Activated CD8-positive, alpha-beta memory T cell treated with anti-CD3 and anti-CD28 coated beads, Interleukin-2, amount 10 ng/mL, durations not matched to agents 7 days and 5 days (primary cell): ENCODE measurements at places on chromosomes 5 and 9.

GRCh38 chr5:76445063-76445462 lies 42.0 kb downstream of the IQGAP2 start:
- H3K4me3 ChIP-seq, result no peak overlapping the region
- DNase-seq, result no peak
- H3K27ac ChIP-seq, result no peak overlapping the region
- peaks cover 16% of the 10 kb centered on the region for H3K4me1 ChIP-seq
- H3K36me3 ChIP-seq, result peaks cover 40% of the 10 kb centered on the region
- H3K27me3 ChIP-seq, result no peaks in the 10 kb centered on the region

DNA sequence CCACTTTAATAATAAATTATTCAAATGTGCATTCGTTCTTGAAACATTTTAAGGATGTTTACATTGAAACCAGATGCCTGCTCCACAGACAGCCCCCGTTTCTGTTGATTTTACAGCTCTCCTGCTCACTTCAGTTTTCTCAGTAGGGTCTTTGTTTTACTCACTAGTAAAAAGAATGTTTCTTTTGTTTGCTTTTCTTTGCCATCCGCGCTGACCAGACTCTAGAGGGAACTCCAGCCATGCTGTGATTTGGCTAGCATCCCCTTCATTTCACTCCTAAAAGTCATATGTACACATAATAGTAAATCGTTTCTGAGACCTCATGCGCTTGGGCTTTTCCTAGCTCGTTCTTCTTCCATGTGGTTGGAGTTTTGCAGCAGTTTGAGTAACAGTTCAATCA lies 28.7 kb upstream of the PALM2AKAP2 start:
- H3K27me3 ChIP-seq, result no peaks in the 10 kb centered on the region
- no peak overlapping the region for H3K27ac ChIP-seq
- DNase-seq, result no peak

DNA sequence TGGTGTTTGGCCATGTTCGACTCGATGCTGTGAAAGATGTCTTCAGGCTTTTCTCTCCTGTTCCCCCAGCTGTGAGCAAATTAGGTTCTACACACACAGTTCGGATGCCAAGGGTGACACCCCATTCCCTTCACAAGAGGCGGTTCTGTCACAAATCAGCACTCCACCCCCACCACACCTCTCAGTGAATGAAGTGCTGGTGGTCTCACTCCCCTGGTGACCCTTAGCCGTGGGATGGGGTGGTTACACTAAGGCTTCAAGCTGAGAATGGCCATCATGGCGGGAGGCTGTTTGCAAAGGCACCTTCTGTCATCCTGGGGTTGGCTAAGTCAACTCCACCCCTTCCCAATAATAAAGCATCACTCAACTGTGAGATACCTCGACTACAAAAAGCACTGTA lies 26.4 kb downstream of the AMBP start:
- no peaks in the 10 kb centered on the region for H3K27me3 ChIP-seq
- no peaks in the 10 kb centered on the region for H3K4me1 ChIP-seq
- no peaks in the 10 kb centered on the region for H3K36me3 ChIP-seq
- no peak overlapping the region for H3K4me3 ChIP-seq
- H3K27ac ChIP-seq, result no peak overlapping the region

DNA sequence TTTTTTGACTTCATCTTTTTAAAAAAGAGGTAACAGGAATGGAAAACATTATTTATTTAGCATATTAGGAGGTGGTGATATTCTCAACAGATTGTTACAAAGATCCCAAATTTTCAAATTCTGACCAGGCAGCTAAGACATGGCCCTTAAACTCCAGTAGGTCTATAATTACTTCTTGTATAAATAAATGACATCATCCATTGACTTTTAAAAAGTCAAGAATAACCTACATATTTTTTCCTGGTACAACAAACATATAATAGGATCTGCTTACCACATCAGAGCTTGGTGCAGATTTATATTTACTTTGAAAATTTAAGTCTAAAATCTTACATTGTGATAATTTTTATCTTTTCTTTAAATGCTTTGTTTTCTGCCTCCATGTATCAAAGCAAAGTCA lies 92.2 kb upstream of the TRPM3 start:
- no peaks in the 10 kb centered on the region for H3K36me3 ChIP-seq
- H3K27me3 ChIP-seq, result no peaks in the 10 kb centered on the region
- DNase-seq, result no peak
- H3K27ac ChIP-seq, result no peak overlapping the region

DNA sequence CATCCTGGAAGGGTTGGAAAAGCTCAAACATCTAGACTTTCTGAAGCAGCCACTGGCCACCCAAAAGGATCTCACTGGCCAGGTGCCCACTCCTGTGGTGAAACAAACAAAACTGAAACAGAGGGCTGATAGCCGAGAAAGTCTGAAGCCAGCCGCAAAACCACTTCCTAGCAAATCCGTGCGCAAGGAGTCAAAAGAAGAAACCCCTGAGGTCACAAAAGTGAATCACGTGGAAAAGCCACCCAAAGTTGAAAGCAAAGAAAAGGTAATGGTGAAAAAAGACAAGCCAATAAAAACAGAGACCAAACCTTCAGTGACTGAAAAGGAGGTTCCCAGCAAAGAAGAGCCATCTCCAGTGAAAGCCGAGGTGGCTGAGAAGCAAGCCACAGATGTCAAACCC lies 87.6 kb downstream of the MAP1B start:
- peaks cover 98% of the 10 kb centered on the region for H3K27me3 ChIP-seq
- peak overlapping the region; percentile 24 for H3K27ac ChIP-seq
- H3K4me3 ChIP-seq, result no peak overlapping the region
- peaks cover 10% of the 10 kb centered on the region for H3K36me3 ChIP-seq

- no peak overlapping the region for H3K27ac ChIP-seq
- DNase-seq, result no peak
- no peaks in the 10 kb centered on the region for H3K36me3 ChIP-seq
- H3K4me1 ChIP-seq, result no peaks in the 10 kb centered on the region
- no peak overlapping the region for H3K4me3 ChIP-seq
These were observed 575.2 kb downstream of the ISL1 start for GRCh38 chr5:51958473-51958872.

DNA sequence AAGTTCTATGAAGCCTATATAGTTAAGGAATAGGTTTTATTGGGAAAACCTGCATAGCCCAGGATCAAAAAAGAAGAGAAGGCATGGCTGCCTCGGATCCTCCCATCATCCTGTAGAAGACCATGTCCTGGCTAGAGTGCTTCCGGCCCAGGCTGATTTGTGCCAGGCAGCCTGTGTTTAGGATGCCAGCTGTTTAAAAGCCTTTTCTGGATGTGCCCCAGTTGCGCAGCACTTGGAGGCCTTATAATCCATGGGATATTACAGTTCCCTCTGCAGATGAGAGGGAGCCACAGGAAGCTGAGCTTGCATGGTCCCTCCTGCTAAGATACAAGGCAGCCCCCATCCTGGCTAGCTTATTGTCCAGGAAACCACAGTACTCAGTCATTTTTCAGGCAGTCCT lies 97.9 kb downstream of the CHSY3 start:
- H3K36me3 ChIP-seq, result no peaks in the 10 kb centered on the region
- H3K27ac ChIP-seq, result no peak overlapping the region
- H3K4me3 ChIP-seq, result no peak overlapping the region
- DNase-seq, result no peak
- H3K27me3 ChIP-seq, result no peaks in the 10 kb centered on the region

DNA sequence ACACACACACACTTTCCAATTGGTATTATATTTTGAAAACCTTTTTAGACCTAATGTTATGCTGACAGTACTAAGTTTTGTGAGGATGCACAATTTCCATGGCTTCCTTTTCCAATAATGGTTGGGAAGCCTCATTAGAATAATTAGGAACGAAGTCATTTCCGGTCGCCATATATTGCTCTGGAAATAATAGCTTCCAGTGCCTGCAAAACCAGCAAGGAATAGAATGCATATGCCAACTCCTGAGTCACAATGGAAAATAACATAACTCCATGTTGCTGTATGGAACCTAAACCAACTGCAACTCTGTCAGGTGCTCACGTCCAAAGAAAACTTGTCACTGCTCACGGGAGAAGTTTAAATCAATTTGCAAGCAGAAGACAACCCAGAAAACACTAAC lies 222.0 kb downstream of the EBF1 start:
- H3K4me1 ChIP-seq, result peaks cover 31% of the 10 kb centered on the region
- DNase-seq, result no peak
- peaks cover 6% of the 10 kb centered on the region for H3K36me3 ChIP-seq
- no peak overlapping the region for H3K27ac ChIP-seq
- H3K27me3 ChIP-seq, result peaks cover 7% of the 10 kb centered on the region

DNA sequence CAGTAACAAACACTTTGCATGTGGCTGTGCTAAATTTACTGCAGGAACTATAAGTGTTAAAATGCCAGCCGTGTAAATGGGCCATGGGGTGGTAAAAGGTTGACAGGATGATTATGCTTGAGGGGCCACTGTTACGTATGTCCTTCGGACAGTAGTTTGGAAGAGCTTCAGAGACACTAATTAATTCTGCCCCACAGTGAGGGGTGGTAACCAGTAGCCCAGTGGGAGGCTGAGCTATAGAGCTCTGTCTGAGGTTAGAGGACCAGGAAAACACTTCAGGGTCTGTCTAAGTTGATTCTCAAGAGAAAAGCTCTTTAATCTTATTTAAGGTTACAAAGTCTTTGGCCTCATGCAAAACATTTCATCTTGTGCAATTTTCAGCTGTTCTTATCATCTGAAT lies 176.6 kb downstream of the DMRTA1 start:
- H3K4me1 ChIP-seq, result no peaks in the 10 kb centered on the region
- H3K4me3 ChIP-seq, result no peak overlapping the region
- no peaks in the 10 kb centered on the region for H3K27me3 ChIP-seq
- H3K27ac ChIP-seq, result no peak overlapping the region

DNA sequence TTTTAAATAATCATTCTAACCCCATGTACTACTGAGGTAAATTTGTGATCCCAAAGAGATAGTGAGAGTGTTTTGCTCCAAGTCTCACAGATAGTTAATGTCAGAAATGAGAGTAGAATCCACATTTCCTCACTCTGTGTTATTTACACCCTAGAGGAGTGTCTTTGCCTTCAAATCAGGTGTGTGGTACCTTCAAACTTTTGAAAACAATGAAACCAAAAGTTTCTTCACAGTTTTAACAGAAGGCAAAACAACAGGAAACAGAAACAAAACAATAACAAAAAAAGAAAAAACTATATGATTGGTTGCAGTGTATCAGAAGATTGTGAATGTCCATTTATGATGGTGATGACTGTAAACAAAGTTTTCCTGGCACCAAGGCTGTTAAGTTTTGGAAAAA lies 85.9 kb downstream of the ERBIN start:
- DNase-seq, result no peak
- peaks cover 29% of the 10 kb centered on the region for H3K4me1 ChIP-seq
- H3K36me3 ChIP-seq, result peaks cover 32% of the 10 kb centered on the region
- peak overlapping the region; percentile 56 for H3K27ac ChIP-seq

GRCh38 chr5:166994226-166994625 lies 1297.2 kb upstream of the WWC1 start:
- H3K27me3 ChIP-seq, result no peaks in the 10 kb centered on the region
- H3K4me3 ChIP-seq, result no peak overlapping the region
- no peak for DNase-seq
- H3K4me1 ChIP-seq, result no peaks in the 10 kb centered on the region
- H3K36me3 ChIP-seq, result no peaks in the 10 kb centered on the region

DNA sequence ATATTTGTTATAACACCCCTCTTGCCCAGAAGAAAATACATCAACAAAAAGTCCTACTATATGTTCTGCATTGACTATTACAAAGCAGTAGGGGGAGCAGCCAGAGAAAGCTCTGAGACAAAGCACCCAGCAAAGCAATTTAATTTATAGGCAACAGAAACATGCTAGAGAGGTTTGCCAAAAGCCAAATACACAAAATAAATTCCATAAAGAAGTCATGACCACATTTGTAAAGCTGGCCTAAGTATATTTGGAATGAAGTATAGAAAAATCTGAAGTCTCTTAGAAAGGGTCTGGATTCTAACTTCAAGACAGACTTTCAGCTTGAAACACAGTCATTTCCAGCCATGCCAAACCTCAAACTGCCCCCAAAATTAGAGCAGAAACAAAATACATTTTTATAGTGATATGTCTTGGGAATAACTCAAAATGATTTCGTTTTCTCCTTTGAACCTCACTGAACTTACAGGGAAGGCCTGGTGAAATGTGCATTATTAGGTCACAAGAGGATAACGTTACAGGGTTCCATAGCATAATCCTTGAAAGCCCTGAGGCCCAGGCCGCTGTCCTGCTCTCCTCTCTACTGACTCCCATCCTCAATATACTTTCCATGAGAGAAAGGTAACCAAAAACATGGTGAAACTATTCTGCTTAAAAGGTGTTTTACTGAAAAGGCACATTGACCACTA lies 451.8 kb downstream of the RAB3C start:
- H3K4me3 ChIP-seq, result peak overlapping the region; percentile 89
- no peaks in the 10 kb centered on the region for H3K27me3 ChIP-seq
- peaks cover 73% of the 10 kb centered on the region for H3K36me3 ChIP-seq
- H3K27ac ChIP-seq, result peak overlapping the region; percentile 98

DNA sequence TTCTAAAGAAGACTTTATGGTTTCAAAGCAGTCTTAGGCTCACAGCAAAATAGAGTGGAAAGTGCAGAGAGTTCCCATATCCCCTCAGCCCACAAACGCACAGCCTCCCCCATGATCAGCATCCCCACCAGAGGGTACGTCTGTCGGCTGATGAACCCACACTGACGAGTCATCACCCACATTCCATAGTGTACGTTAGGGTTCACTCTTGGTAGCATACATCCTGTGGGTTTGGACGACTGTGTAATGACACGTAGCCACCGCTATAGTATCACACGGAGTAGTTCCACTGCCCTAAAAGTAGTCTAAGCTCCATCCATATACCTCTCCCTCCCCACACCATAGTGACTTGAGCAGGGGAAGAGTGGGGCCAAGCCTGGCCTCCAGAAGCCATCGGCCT lies 135.7 kb upstream of the PHYKPL start:
- H3K27me3 ChIP-seq, result no peaks in the 10 kb centered on the region
- H3K4me3 ChIP-seq, result no peak overlapping the region
- no peaks in the 10 kb centered on the region for H3K4me1 ChIP-seq
- no peak overlapping the region for H3K27ac ChIP-seq
- no peaks in the 10 kb centered on the region for H3K36me3 ChIP-seq

GRCh38 chr9:38727497-38728001 lies 7.6 kb upstream of the FAM240B start:
- H3K27ac ChIP-seq, result no peak overlapping the region
- no peak for DNase-seq
- no peaks in the 10 kb centered on the region for H3K4me1 ChIP-seq
- H3K4me3 ChIP-seq, result no peak overlapping the region

GRCh38 chr9:124179196-124180071 lies 78.3 kb upstream of the NEK6 start:
- DNase-seq, result no peak
- H3K4me3 ChIP-seq, result no peak overlapping the region
- H3K27ac ChIP-seq, result no peak overlapping the region
- no peaks in the 10 kb centered on the region for H3K36me3 ChIP-seq
- H3K4me1 ChIP-seq, result no peaks in the 10 kb centered on the region

DNA sequence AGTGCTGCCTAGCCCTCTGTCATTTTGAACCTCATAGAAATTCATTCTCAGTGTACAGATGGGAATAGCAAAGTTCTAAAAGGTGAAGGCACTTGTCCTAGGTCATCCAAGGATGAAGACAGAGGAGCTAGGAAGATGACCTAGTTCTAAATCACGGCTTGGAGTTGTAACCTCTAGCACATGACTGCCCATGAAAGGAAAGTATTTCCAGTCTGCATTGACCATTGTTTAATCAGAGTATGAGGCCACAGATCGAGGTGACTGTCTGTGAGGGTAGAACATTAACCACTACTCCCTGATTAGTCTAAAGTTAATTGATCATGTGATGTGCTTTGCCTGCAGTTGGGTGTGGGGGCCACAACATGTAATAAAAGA lies 674 bp upstream of the TNFSF15 start:
- no peak overlapping the region for H3K27ac ChIP-seq
- H3K4me1 ChIP-seq, result peaks cover 23% of the 10 kb centered on the region
- no peak for DNase-seq

GRCh38 chr5:142939884-142940283 lies 169.7 kb downstream of the ARHGAP26 start:
- no peak overlapping the region for H3K4me3 ChIP-seq
- H3K4me1 ChIP-seq, result peaks cover 24% of the 10 kb centered on the region
- no peak for DNase-seq
- no peak overlapping the region for H3K27ac ChIP-seq
- peaks cover 26% of the 10 kb centered on the region for H3K36me3 ChIP-seq
